ENCODE measurements at places on chromosomes 11 and 22.

- DNase-seq = no peak
These were observed 56.6 kb upstream of the FDX1 start for GRCh38 chr11:110373051-110373702.

- no peak for DNase-seq
These were observed 22.0 kb upstream of the P2RY6 start for GRCh38 chr11:73249853-73250783.

- DNase-seq = no peak
These were observed 1378.9 kb downstream of the BRD1 start for GRCh38 chr22:48448821-48449220.

DNA sequence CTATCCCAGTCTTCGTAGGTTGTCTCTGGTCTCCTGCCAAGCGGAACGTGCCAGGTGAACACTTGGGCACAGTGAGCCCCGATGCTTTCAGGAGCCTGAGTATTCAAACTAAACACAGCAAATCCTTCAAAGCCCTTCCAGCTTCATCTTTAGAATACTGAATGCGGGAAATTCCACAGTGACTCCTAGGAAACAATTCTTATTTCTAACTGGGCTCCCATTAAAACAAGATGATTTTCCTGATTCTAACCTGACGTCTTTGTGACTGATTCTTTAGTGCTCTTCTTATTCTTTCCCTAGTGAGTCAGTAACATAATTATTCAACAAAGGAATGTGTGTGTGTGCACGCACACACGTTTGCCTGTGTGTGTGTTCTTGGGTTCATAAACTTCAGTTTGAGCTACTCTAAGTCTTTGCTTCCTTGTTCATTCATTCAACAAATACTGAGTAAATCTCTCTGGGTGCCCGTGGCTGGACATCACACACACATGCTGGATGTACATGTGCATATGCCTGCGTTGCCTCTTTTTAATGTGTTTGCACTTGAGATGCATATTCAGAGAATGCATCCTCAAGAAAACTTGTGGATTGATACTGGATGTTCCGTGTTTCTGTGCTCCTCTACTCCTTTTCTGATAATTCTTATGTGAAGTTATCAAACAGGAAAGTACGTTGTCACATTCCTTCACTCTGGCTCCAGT lies 134.5 kb downstream of the WNT7B start:
- no peak for DNase-seq

GRCh38 chr11:11841116-11841722 lies 553 bp upstream of the USP47 start:
- no peak for DNase-seq

DNA sequence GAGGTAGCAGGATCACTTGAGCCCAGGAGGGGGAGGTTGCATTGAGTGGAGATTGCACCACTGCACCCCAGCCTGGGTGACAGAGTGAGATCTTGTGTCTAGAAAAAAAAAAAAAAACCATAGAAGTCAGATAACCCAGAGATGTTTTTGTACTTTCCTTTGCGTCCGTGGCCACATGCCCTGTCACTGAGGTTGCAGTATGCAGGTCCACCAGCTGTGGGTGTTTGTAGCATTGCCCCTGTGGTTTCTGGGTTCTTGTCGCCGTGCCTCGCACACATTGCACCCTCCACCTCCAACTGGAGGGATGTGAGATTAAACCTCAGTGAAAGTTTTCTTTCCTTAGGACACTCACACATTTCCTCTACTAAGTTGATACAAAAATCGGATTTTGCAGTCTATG lies 70.3 kb downstream of the TNRC6B start:
- DNase-seq = no peak

- DNase-seq = no peak
These were observed 78.3 kb downstream of the MICAL2 start for GRCh38 chr11:12188548-12189317.

DNA sequence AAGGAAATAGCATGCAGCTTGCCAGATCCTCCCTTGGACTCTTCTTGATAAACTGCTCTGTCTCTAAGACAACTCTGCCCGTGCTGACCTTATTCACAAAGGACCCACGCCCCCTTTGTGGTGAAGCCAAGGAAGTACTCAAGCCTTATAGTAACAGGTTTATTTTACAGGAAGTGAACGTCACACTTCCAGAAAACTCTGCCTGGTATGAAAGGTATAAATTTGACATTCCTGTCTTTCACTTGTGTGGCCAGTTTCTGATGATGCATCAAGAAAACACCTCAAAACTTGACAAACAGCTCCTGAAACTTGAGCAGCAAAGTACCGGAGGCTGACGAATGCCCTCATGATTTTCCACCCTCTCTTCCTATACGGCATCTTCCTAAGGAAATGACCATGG lies 12.5 kb upstream of the PELI3 start:
- DNase-seq = no peak

DNA sequence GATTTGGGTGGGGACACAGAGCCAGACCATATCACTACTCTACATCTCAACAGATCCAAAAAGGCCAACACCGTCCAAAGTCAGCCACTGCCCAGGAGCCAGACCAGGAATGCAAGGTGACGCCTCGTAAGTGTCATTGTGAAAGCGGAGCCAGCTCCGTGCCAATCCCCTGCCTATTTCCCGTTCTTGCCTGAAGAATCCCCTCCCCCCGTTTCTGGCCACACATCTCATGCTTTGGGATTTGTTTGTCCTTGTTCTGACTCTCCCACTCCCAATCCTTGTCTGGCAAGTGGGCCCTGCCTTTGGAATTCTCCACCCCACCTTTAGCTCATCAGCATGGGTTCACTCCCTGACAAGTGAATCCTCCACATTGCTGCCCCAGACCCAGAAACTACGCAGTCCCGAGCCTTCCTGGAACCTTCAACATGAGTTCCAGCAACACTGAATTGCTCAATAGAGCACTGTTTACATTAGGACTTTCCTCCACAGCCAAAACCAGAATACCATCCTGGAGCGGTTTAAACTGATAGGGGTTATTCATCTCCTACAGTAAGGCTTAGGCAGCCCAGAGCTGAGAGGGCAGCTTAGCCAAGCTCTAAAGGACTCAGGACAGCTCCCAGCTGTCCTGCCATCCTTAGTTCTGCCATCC lies 6.0 kb upstream of the SLC35C1 start:
- peak; percentile 31 for DNase-seq

DNA sequence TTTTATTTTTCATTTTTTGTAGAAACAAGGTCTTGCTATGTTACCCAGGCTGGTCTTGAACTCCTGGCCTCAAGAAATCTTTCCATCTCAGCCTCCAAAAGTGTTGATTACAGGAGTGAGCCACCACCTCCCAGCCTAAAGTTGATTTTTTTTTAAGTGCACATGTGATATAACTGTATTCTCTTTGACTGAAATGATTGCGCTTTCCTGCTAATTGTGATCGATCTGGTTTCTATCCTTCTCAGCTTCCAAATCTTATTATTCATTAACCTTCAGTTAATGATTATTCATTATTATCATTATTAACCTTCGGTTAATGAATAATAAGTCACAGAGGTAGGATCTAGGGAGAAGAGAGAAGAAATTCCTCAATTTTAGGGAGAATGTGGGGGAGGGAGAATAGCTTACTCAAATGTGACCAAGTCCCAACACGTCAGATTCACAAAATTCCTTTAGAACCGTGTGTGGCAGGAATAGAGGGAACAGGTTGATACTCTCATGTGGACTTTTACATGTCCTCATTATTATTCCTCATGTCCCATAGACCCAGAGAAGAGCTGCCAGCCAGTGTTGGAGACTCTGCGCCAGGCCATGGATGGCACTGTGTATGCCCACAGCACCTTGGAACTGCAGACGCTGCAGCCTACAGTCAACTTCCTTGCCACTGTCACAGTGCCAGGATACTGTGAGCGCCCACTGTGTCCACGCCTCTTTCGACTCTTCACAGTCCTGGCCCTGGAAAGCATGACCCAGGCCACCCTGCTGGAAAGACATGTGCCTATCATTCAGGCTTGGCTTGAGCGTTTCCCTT lies 47.1 kb downstream of the RRP8 start:
- DNase-seq = no peak

DNA sequence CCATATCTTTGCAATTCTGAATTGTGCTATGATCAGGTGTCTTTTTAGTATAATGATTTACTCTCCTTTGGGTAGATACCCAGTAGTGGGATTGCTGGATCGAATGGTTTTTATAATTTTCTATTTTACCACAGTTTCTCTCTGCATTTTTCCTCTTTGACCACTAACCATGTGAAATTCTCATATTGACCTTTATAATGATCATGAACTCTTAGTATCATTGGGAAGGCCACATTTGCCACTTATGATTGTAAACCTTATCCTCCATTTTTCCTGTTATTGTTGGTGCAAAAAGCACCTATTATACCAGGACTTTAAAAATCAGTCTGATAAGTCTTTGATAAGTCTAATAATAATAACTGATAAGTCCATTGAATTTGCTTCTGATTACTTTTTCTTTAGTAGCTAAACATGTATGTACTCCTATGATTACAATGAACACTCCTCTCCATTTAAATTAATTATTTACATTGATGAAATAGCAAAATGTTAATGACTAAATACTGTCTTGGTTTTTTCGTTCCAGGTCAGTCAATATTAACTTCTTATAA lies 9.6 kb downstream of the NEAT1 start:
- no peak for DNase-seq

DNA sequence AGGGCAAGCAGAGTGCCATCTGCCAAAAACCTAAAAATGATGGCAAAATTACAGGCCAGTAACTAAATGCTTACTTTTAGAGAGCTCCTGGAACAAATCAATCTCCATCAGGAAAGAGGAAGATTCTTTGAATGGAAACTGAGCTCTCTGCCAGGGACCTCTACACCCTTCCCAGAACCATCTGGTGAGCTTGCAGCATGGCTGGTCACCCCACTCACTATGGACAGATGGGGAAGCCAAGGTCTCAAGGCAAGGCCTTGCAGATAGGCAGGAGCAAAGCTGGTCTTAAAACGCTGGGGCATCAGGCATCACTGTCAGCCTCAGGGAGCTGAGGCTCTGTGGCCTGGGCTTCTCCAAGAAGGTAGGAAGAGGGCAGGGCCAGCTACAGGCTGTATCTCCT lies 36.2 kb downstream of the SERGEF start:
- no peak for DNase-seq

- DNase-seq = no peak
These were observed 160.7 kb downstream of the BUD13 start for GRCh38 chr11:116611998-116612620.

- DNase-seq = no peak
These were observed 47.5 kb upstream of the C11orf87 start for GRCh38 chr11:109374441-109374840.

DNA sequence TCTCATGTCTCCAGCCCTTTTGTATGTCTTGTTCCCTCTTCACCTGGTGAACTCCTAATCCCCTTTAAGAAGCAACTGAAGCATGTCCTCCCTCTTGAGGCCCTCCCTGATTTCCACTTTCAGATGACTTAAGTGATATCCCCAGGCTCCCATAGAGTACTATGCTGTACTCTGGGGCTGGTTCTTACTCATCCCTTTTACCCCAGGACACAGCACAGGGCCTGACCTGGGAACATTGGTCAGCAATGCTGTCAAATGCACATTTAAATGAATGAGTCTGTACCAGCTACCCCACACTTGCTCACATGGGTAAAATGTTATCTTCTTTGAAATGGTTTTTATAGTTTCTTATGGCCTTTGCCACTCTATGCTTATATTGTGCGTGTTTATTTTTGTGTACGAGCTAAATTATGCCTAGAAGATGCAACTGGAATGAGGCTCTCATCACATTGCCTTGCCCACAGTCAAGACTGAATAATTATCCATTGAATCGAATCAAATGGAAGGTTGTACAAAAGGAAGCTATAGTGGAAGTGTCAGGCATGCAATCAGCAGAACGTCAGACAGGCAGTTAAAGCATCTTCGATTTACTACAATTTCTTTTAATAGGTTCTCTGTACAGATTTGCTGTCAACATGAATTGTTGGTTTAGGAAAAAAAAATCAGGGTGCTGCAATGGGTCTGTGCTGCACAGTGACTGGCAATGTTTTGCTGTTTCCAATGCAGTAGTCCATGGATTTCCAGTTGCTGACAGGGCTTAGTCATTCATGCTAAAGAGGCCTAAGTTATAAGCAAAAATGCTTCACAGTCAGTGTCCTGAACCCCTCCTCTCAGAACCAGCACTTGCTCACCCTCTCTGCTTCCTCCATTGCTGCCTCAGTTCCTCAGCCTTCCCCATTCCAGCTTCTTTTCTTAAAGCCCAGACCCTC lies 79.5 kb downstream of the PARVA start:
- no peak for DNase-seq

DNA sequence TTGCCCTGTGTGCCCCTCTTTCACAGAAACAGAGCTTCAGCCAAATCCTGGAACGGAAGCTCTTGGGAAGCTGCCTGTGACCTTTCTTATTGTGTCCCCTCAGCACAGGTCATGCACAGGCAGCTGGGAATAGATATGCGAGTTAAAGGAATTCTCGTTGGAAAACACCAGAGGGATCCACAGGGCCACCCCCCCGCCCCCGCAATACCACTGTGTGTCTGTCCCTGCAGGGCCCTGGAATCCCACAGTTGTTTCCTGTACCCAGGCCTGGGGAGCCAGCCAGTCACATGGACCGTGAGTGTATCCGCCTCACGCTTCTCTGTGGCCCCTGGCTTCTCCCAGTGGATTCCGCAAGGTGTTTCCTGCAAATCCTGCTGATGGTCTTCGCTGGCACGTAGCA lies 29.0 kb downstream of the TIMP3 start:
- DNase-seq = no peak

- no peak for DNase-seq
These were observed at the start of gene CPT1A for GRCh38 chr11:68841718-68842426. Gene CPT1A (minus strand): TSS chr11:68841916. CDS start chr11:68815474, 26,442 bp downstream.

DNA sequence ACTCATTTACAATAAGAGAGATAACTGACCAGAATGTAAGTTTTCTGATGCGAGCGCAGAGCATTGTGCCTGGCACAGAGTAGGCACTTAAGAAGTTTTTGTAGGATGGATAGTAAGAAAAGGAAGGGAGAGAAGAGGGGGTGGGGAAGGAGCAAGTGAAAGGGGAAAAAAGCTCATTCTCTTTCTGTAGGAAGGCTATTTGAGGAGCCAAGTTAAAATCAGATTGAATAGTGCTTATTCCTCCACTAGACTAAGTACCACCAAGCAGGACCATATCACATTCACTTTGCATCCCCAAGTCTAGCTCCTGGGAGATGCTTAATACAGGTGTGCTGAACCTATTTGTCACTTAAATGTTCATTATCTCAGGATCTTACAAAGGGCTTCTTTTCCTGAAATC lies 14.1 kb upstream of the CRKL start:
- DNase-seq = no peak

DNA sequence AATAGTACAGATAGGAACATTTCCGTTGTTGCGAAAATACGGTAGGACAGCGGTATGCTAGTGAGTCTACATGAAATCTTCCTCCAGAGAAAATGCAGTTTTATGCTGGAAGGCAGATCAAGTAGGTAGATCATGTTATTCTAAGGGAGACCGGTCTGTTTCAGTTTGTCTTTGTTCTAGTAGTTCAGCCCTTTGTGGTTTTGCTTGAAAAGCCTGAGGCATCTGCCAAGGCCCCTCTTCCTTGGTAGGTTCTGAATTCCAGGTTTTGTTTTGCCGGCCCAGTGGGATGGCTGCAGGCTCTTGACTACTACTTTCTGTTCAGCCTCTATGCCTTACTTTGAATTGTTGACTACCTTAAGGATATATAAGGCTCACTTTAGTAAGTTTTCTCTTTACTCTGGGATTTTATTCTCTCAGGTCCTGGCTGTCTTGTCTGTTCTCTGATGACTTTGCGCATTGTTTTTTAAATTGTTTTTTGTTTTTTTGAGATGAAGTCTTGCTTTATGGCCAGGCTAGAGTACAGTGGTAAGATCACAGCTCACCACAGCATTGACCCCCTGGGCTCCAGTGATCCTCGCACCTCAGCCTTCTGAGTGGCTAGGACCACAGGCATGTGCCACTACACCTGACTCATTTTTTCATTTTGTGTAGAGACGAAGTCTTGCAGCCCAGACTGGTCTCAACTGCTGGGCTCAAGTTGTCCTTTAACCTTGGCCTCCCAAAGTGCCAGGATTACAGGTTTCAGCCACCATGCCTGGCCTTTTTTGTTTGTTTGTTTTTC lies 53.7 kb downstream of the HIPK3 start:
- no peak for DNase-seq
